ENCODE measurements at places on chromosomes 6 and 20.
A peak's percentile ranks its signal among the peaks of the same experiment; 100 is the strongest.

DNA sequence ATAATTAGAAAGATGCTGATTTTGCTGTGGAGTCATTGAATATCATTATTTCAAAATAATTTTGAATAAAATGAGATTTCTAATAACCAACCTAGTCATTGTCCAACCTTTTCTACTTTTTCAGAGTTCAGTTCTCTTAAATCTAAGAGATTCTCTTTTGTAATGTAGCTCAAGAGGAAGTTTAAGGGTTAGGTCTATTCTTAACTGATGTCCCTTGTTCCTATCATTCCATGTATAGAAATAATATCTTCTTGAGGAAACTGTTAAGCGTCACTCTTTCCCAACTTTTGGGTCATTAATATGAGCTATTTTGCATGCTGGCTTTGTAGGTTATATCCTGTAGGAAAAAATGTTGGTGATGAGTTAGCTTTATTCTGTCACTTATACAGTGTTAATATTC lies 27.0 kb downstream of the RNF144B start:
- no peak for DNase-seq

GRCh38 chr6:3501826-3502500 lies 45.1 kb upstream of the SLC22A23 start:
- DNase-seq = no peak

DNA sequence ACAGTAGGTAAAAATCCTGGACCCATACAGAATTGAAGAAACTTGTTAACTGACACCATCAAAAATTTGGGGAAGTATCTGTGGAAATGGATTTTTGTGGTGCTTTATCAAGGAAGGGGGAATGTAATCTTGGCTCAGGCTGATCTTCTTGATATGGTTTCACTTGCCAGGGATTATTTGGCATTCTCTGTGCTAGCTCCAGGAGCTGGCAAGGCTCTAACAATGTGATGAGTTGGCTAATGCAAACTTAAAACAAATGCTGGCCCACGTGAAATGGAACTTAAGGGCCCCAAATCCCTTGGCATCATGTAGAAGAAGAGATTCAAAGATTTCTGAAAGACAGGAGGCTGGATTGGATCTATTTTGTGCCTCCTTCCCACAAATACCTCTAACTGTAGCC lies 13.1 kb downstream of the KCNS1 start:
- no peak for DNase-seq

DNA sequence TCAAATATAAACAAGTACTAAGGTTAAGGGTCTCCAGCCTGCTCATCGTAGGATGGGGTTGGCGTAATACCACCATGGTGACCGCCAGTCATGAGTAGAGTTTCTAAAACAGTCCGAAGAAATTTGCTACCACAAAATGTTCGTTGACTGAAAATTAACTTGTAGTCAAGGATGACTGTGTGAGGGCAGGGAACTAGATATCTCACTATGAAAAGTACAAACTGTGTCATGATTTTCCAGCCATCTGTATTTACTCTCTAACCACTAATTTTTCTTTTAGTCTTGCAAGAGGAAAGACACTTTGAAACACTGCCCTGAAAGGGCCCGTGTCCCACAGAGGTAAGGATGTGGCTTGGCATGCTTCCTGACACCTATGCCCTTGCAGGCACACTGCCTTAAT lies 99.7 kb downstream of the IRF4 start:
- DNase-seq = no peak

- no peak for DNase-seq
Observed at GRCh38 chr6:8180327-8181159, 78.2 kb upstream of the EEF1E1 start.

GRCh38 chr6:153568628-153569027 lies 437.5 kb upstream of the RGS17 start:
- DNase-seq = no peak

DNA sequence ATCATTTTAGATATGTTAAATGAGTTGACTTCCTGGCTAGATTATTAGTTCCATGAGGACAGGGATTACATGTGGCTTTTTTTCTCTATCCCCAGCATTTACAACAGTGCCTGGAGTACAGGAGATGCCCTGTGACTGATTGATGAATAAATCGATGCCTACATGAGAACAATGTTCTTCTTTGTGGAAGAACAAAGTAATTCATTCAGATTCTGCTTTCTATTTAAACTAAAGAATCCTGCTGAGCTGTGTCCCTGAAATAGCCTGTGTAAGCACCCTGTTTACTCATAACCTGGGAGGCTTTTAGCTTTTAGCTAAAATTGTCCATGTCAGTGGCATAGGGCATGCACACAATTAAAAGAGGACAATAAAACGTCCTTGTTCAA lies 125.1 kb upstream of the BTBD3 start:
- DNase-seq = no peak

GRCh38 chr20:38426006-38426897 lies 8.9 kb downstream of the SNHG17 start:
- no peak for DNase-seq

- DNase-seq = no peak
Observed at GRCh38 chr6:10425975-10426780, 11.3 kb upstream of the TFAP2A start.

- no peak for DNase-seq
Observed at GRCh38 chr20:3239026-3239866, at the start of gene SLC4A11. Gene SLC4A11, minus strand, starts transcription at chr20:3239190. Its CDS starts 53 bp downstream, at chr20:3239137.

- DNase-seq = no peak
Observed at GRCh38 chr6:122995921-122996793, at the start of gene CLVS2. Gene CLVS2, plus strand, starts transcription at chr6:122996235. Its CDS starts 1,543 bp downstream, at chr6:122997778.

GRCh38 chr20:25273541-25274358 lies 25.9 kb downstream of the PYGB start:
- DNase-seq = no peak

DNA sequence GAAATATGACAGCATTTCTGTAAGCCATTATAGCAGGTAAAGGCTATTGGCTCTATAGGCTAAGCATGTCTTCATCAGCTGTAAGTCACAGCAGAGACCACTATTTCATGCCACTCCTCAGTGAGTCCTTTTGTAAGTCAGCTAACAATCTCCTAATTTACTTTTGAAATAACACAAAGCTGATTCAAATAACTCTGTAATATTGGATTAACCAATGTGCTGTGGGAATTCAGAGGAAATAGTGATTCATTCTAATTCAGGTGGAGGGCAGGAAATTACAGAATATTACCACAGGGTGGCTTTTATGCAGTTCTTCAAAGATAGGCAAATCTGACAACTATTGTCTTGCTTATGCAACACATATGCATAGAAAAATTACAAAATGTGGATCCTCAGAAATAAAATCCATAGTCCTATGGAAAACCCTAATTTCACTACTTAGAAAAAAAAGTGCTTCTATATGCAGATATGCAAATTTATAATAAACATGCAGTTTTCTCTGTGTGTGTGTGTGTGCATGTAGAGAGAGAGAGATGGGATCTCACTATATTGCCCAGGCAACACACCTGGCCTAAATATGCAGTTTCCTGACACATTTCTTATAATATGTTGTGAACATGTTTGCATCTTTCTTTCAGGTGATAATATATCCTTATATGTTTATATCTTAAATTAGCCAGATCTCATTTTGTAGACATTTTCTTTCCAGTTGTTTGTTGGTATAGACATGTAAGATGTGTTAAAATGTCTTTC lies 4.8 kb upstream of the SMIM28 start:
- DNase-seq = no peak

GRCh38 chr6:7933794-7934193 lies 23.2 kb upstream of the TXNDC5 start:
- no peak for DNase-seq

- no peak for DNase-seq
Observed at GRCh38 chr6:95185874-95186273, 391.5 kb upstream of the MANEA start.

GRCh38 chr6:53273370-53273769 lies 75.4 kb downstream of the ELOVL5 start:
- DNase-seq = no peak

- no peak for DNase-seq
Observed at GRCh38 chr6:42841844-42842584, 37.4 kb upstream of the RPL7L1 start.

- DNase-seq = no peak
Observed at GRCh38 chr20:37436527-37437186, 84.4 kb upstream of the NNAT start.

DNA sequence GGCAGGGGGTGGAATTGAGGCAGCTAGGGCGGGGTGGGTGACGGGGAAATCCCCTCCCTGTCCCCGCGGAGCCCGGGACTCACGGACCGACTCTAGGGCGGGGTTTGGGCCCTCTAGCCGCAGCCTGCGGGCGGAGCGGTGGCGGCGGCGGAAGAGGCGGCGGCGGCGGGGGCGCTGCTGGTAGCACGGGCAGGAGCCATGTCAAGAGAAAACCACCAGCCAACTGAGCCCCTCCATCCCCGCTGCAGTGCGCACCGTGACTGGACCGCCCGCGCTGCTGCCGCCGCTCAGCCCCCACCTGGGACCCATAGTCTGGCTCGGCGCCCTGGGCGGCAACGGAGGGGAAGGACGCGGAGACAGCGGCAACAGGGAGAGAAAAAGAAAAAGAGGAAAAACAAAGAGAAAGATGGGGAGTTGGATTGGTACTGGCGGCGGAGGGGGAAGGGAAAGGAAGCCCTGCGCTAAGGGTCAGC lies 1.2 kb upstream of the C6orf62 start:
- peak; percentile 56 for DNase-seq

DNA sequence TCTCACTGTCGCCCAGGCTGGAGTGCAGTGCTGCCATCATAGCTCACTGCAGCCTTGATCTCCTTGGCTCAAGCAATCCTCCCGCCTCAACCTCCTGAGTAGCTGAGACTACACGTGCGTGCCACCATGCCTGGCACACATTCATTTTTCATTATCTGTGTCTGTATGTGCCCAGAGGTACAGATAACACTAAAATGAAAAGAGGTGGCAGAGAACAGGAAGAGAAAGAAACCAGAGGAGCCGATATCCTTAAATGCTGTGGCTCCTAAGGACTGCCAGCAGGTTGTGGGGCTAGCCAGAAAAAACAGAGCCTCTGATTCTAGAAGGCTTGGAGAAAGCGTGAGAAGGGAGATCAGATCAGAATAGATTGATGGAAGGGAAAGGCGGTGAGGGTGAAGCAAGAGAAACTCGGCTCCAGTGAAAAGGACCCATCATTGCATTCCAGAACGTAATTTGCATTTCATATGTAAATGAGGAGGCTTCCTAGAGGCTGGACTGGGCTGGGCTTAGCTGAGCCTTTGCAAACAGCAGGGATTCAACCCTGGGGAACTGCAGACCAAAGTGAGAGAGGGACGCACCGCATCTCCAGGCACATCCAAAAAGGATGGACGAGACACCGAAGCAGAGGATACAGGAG lies 64.2 kb downstream of the GCNT2 start:
- no peak for DNase-seq

DNA sequence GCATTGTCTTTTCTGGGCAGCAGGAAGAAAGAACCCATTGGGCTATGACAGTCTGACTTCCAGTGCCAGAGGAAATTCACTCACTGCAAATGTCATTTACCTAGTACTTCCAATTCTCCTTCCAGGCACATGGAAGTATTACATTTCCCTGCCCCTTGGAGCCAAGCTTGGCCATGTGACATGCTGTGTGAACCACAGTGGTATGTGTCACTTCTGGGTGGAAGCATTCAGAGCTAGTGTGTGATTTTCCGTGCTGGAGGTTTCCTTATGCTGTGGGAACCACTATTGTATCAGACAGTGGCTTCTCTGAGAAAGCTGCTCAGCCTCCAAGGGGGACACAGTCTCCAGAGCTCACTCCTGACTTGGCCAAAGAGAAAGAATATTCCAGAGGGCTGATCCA lies 387.6 kb downstream of the CDC5L start:
- no peak for DNase-seq

DNA sequence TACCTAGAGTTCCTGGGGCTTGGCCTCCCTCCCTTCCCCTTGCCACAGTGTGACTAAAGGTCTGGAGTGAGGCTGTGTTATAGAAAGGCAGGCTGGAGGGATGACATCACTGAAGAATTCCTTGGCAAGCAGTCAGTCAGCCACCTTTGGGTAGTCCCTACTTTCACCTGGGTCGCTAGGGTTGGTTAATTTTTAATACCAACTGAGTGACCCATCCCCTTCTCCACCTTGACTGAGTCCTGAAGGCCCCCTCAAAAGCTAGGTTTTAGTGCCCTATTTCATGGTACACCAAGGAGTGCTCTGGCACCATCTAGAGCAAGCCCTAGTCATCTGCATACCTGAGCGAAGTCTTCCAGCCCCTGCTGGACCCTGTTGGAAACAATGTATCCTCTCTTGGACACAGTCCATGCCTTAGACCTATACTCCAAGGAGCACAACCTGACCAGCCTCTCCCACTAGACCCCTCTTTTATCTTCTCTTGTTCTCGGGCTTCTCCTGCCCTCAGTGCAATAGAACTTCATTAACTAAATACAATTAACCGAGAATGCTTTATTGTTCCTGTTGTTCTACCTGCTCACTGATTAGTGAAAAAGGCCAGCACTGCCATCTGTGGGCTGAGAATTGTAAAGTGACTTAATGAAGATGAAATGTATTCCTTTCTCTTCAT lies 44.6 kb downstream of the RIN2 start:
- no peak for DNase-seq

DNA sequence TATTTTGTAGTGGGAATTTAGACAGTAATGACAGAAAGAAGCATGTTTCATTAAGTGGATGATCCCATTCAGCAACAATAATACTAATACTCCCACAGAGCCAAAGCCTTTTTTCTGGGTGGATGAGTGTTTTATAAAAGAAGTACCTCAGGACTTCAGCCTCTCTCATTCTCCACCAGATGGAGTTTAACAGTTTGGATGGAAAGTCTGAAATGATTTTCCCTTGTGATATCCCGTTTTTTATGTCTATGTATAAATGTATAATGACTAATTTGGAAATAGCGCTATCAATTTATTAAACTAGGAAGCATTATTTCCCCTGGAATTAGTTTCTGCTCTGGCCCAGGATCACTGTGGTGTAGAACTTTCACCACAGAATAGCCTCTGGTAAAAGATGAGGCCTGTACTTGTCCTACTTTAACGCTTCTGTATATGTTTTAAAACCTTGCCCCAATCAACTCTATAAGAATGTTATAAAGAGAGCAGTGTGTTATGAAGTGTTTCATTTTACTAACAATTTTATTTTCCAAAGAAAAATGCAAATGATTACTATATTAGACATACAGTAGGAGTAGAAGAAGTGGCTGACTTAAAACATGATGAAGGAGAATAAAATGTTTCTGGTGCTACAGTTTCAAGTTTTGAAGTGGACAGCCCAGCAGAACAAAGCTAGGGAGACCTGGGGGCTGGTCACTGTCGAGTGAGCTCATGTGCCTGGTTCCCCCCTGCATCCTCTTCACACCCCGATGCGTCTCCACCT lies 135.6 kb downstream of the HIVEP1 start:
- DNase-seq = no peak

GRCh38 chr6:155444120-155444917 lies 11.3 kb downstream of the NOX3 start:
- DNase-seq = no peak

DNA sequence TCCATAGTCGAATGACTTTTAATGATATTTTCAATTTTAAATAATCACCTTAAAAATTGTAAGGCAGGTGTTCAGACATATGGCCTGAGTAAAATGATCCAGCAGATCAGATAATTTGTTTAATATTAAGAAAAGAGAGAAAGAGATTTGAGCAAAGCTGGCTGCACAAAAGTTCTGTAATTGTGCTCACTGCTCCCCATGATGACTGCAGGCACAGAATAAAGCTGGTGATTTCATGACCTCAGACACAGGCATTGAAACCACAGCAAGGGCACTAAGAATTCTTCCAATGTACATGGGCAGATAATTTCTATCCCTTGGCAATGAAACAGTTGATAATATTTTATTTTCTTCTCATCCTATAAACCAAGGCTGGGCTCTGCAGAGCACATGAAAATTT lies 553.1 kb downstream of the NKAIN2 start:
- no peak for DNase-seq

- peak; percentile 32 for DNase-seq
Observed at GRCh38 chr6:158231551-158232315, 63.6 kb downstream of the GTF2H5 start.

- DNase-seq = no peak
Observed at GRCh38 chr6:33433001-33433543, 13.2 kb downstream of the SYNGAP1 start.
